RWPE2 (cell line): ENCODE measurements at places on chromosomes 1 and 21.

- no peak for DNase-seq
Observed at GRCh38 chr1:244010191-244010590, 40.9 kb upstream of the ZBTB18 start.

GRCh38 chr1:21763236-21763635, 19.7 kb downstream of the USP48 start:
- no peak for DNase-seq

DNA sequence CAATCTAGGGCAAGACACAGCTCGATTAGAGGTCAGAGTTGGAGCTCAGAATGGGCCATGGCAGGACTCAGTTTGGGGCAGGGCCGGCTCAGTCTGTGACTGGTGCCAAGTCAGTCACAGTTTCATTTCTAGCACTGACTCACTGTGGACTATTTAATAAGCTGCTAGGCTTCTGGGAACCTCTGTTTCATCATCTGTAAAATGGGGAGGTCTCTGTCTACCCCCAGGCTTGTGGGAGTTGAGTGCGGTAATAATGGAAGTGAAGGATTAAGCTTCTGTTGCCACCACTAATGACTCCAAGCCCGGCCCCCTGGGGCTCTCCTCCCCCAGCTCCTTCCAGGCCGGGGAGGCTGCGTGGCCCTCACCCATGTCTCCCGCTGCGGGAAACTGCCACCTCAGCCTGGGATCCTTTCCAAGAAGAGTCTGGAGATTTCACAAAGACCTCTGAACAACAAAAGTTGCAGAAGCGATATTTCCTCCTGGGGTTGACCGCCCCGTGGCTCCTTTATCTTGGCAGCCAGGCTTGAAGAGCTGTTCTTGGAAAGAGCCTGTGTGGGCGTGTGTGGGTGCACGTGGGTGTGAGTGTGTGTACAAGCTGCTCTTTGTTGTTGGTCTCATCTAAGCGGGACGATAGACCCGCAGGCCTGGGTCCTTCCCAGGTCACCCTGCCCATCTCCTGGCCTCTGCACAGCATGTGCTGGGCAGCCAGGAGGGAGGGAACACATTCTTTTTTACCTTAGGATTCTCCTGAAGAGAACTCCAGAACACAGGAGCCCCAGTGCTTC, 29.1 kb downstream of the KNCN start:
- no peak for DNase-seq

DNA sequence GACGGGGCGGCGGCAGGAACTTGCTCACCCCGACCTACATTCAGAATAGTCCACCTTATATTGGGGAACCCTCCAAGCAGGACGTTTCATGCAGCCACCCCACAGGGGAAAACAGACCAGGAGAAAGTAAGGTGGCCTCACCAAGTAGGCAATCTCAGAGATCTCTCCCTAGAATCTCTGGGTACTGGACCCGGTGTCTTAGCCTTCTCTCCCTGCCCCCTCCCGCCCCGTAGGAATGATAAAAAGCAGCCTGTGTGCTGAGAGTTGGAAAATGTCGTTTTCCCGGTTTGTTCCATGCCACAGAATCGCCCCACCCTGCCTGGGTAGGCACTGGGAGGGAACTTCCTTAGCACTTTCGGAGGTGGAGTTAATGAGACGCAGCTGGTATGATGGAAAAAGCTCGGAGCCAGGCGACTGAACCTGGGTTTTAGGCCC, 789 bp upstream of the PTPN14 start:
- DNase-seq = no peak

GRCh38 chr1:160309185-160309557, 24.2 kb upstream of the PEX19 start:
- DNase-seq = no peak

- DNase-seq = peak; percentile 48
Observed at GRCh38 chr1:30907481-30908315, 860 bp downstream of the SDC3 start.

- no peak for DNase-seq
Observed at GRCh38 chr1:227424953-227425352, 106.7 kb upstream of the CDC42BPA start.

DNA sequence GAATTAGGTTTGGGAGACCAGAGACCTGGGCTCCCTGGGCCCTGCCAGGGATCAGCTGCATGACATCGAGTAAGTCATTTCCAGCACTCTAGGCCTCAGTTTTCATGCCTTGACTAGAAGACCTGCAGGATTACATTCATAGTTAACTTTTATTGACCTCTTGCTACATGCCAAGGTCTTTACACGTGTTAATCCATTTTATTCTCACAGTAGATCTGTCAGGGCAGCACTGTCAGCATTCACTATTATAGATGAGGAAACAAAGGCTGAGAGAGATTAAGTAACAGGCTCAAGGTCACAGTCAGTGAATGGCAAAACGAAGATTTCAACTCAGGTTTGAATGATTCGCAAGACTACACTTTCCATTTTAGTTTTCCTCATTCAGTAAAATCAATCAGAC, 37.0 kb downstream of the PGM1 start:
- no peak for DNase-seq

DNA sequence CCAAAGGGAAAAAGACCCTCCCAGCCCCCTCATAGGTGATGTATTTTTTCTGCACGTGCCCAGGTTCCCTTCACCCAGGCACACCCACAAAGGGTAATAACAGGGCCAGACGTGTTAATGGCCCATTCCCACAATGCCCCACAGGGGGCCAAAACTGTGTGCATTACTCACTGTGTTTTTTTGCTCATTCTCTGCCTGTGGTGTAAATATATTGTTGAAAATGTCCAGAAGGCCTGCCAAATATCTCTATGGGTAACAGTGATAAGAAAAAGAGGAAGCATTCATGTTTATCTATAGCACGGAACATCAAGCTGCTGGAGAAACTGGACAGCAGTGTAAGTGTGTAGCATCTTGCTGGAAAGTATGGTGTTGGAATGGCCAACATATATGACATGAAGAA, 21.9 kb downstream of the RHEX start:
- DNase-seq = no peak

GRCh38 chr1:215710036-215710898, 143.2 kb downstream of the KCTD3 start:
- no peak for DNase-seq

DNA sequence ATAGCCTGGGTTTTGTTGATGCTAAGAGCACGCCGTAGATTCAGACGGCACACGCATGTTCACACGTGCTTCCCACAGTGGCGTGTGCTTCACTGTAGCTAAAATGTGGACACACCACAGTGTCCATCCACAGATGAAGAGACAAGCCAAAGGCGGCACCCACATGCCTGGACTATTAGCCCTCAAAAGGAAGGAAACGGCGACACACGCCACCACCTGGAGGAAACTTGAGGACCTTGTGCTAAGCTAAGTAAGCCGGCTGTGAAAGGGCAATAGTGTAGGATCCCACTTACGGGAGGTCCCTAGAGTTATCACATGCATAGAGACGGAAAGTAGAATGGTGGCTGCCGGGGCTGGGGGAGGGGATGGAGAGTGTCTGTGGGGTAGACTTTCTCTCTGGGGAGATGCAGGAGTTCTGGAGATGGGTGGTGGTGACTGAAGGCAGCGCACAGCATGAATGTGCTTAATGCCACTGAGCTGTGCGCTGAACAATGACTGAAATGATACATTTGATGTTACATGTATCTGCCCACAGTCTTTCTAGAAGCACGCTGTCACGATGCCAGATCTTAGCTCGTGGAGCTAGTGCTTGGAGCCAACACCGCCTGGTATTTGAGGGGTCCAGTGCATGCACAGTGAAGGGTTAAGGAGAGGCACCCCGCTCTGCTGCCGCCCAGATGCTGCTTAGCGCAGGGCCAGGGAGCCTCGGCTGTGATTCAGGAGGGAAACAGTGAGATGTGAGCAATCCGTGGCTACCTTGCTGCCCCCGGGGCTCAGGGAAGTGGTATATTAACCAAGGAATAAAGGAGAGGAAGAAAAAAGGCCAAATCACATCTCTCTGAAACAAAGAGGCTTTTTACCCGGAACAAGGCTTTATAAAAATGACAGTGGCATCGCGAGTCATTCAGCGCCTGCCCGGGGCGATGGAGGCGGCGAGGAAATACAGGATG, 103.7 kb downstream of the PRDM16 start:
- DNase-seq = no peak

GRCh38 chr1:63888984-63889383, 115.2 kb downstream of the ROR1 start:
- DNase-seq = no peak

- DNase-seq = no peak
Observed at GRCh38 chr1:9013819-9014218, 12.4 kb downstream of the SLC2A7 start.

GRCh38 chr1:89363638-89364536, at the start of gene GBP6:
Gene GBP6, plus strand, starts transcription at chr1:89364059. Its CDS starts 4,493 bp downstream, at chr1:89368552.
- no peak for DNase-seq

DNA sequence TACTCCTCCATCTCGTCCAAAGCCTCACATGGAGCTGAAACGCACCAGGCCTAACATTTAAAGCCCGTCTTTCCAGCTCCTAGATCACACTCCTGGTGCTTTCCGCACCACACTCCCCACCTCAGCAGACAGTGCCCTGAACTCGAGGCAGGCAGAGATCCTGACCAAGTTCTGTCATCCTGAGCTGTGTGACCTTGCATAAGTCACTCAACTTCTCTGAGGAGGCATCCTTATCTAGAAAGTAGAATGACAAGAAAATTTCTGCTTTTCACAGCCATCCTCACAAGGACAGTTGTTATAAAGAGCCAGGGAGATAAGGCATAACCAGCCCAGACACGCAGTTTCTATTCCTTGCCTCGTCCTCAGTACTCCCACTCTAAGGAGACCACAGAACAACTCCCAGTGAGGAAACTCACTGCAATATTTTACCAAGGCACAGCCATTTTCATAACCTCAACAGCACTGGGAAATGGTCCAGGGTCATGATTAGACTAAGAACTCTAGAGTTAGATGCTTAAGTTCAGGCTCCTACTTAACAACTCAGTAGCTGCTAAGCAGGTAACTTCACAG, 3.1 kb downstream of the LRP8 start:
- no peak for DNase-seq

DNA sequence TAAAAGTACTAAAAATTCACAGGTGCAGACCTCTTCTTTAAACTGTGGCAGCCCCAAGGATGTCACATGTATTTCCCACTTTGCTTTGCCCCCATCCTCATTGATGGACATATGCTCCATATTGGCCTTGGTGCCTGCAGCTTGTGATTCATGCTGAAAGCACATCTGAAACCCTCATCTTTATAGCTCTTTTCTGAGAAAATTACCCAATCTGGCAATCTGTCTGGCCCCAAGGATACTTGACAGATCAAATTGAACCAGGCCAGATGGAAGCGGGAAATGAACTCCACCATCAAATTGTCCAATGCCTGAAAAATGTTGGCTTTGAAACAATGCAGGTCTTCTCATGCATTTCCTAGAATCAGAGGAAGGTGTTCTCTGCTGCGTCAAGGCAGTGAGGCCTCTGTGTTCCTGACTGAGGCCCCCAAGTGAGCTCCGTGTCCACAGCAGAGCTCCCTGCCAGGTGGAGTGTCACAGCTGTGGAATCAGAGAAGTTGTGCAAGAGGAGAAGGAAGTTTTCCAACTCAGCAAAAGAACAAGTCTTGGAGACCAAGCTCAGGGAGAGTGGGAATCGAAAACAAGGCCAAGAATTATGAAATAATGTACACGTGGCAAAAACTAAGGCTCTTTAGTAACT, 323.7 kb downstream of the PLPP3 start:
- no peak for DNase-seq

GRCh38 chr1:204451352-204452124, 39.9 kb upstream of the PPP1R15B start:
- DNase-seq = no peak

- DNase-seq = peak; percentile 72
Observed at GRCh38 chr1:78004719-78005447, at the start of gene DNAJB4. Gene DNAJB4, plus strand, starts transcription at chr1:78004939. Its CDS starts 172 bp downstream, at chr1:78005111.

GRCh38 chr1:74205266-74205665, 7.2 kb downstream of the FPGT start:
- DNase-seq = no peak

DNA sequence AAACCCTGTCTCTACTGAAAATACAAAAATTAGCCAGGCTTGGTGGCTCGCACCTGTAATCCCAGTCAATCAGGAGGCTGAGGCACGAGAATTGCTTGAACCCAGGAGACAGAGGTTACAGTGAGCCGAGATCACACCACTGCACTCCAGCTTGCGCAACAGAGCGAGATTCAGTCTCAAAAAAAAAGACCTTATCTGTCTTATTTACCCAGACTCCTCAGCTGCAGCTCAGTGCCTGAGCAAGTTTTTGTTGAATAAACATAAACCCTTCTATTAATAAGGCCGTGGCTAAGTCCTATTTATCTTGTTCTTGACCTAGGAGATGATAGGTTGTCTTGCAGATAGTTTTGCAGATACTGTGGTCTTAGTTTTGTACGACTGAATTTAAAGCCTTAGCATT, 136.4 kb upstream of the TMEM51 start:
- no peak for DNase-seq

GRCh38 chr1:94898491-94899385, 28.2 kb downstream of the CNN3 start:
- DNase-seq = no peak

- no peak for DNase-seq
Observed at GRCh38 chr21:26819740-26820324, 25.4 kb downstream of the ADAMTS1 start.

GRCh38 chr1:89929467-89930063, 65.3 kb upstream of the ZNF326 start:
- no peak for DNase-seq

DNA sequence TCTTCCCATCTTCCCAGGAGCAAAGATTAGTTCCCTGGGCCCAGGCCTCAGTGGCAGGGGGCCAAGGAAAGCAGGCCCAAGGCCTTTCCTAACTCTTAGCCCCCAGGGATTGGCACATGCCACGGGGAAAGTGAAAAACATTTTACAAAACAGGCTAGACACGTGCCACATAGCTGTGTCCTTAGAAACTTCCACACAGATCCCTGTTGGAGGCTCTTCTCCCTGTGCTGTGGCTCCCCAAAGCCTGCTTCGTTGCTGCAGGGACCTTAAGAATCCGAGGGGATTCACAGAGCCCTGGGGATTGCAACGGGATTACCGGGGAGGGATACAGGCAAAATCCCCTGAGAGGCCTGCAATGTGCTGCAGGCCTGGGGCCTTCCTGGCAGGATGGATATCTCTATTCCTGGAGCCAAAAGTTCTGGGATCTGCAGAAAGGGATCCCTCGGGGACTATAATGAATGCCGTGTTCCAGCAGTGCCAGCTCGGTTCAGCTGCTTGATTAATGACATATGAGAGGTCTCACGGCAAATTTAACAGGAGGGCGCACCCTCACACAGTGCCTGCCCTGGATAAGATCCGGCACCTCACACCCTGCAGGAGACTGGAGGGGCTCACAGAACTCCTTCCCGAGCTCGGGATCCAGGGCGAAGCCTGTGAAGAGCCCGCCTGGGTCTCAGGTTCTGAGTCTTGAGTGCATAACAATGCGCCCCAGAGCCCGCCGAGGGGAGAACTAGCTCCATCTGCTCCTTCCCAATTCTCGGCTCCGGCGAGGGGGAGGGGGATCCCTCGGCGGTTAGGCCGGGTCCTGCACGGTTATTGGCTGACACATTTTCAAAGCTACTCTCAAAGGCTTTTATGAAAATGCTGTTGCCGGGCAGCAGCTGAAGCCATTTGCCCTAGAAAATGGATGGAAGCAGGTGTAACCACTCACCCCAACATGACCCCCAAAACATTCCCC, 15.3 kb upstream of the RGS8 start:
- no peak for DNase-seq
